Glomerular endothelial cell (primary cell): ENCODE measurements at places on chromosomes 1 and 21. TPM values are rescaled to one million over a fixed set of nuclear protein-coding genes. Genes with fewer than 3 reads are reported as not detected.

DNA sequence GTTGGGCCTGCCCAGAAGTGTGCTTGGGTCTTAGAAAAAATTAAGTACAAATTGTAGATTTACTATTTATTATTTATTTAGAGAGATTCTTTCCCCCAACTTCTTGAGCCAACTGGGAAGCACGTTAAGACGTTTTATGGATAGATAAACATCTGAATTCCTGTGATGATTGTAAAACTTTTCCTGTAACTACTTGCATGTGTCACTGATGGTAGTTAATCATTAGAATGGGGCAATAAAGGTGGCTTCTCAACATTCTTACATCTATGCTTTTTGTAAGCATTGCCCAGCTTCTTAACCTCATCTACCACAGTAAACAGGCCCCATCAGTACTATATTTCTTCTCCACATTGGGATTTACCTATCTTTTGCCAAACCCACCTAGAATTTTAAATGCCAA is 559.8 kb downstream of the LMO4 start:
- DNase-seq = no peak

GRCh38 chr1:67159233-67159632 is 7.0 kb upstream of the IL23R start:
- DNase-seq = no peak

DNA sequence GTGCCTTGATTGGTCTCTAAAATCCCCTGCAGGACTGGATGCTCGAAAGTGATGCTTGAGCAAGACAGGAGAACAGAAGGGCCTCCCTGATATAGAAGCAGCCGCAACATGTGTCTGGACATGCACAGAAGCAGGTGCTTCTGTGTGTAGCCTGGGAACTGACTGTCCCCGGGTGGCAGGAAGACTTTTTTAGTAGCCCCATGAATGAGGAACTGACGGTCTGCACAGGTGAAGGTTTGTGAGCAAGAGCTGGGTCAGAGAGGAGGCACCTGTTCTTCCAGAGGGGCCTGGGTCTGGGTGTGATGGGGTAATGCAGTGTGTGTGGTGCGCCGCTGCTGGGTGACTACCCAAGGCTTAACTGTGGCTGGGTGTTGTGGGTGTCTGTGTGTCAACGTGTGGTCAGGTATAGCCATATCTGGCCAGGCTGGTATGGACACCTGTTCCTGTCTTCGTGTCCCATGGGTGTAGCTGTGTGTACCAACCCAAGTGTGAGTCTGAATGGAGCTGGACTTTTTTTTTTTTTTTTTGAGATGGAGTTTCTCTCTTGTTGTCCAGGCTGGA is 39.1 kb upstream of the FOXO6 start:
- DNase-seq = no peak

- DNase-seq = no peak
Measured at GRCh38 chr1:32073299-32074229, 825 bp downstream of the TMEM39B start.

DNA sequence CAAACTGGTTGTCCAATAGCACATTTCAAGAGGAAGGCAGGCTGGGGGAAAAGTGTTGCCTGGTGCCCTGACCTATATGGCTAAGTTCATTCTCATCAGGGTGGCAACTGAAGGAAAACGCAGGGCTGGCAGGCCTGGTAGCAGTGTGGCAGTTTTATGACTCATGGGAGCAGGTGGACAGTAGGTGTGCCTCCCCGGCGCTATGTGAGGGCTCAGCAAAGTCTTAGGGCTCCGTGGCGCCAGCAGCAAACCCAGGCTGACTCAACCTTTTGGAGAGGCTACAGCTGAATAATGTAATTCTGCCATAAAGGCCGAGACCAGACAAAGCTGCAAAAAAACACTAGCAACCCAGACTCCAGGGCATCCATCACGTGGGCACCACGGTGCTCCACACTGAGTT is 23.6 kb downstream of the GADD45A start:
- no peak for DNase-seq

GRCh38 chr1:46394872-46395465 is 852 bp downstream of the FAAH start:
- DNase-seq = no peak

GRCh38 chr1:205451759-205452164 is 4.1 kb downstream of the BLACAT1 start:
- no peak for DNase-seq

GRCh38 chr1:29527314-29528004 is 291.1 kb downstream of the PTPRU start:
- no peak for DNase-seq

ADAM30 gene
- total RNA-seq = not detected in 2 replicates

TEKT2 gene
- total RNA-seq = 0.23 TPM in 1 of 2 replicates, not detected in the other
